ENCODE measurements at places on chromosomes 11 and 22. TPM values are rescaled to one million over a fixed set of nuclear protein-coding genes. Genes with fewer than 3 reads are reported as not detected.

OPCML gene
- not detected for total RNA-seq

OR5J2 gene
- not detected for total RNA-seq

ZP1 gene
- 0.17 TPM for total RNA-seq

GRK3 gene
- total RNA-seq: 0.83 TPM

LRRC10B gene
- total RNA-seq: not detected

LPXN gene
- 7.9 TPM for total RNA-seq

IL17REL gene
- under 0.01 TPM for total RNA-seq

C11orf87 gene
- total RNA-seq: not detected

ABTB2 gene
- total RNA-seq: 9.6 TPM

KRTAP5-10 gene
- total RNA-seq: not detected

CDHR5 gene
- total RNA-seq: not detected

CATSPER1 gene
- under 0.01 TPM for total RNA-seq

OR5P2 gene
- total RNA-seq: not detected

TCN2 gene
- 9.2 TPM for total RNA-seq

ANGPTL5 gene
- 1.3 TPM for total RNA-seq

BBS1 gene
- 32.9 TPM for total RNA-seq

KCNA4 gene
- total RNA-seq: not detected

MAPK8IP1 gene
- 17.4 TPM for total RNA-seq

CARD18 gene
- not detected for total RNA-seq

IRAG1 gene
- total RNA-seq: 7.0 TPM

JAML gene
- not detected for total RNA-seq

APOA1 gene
- 0.33 TPM for total RNA-seq

Data from smooth muscle cell of trachea (primary cell).